ENCODE measurements at places on chromosomes 4 and X.

DNA sequence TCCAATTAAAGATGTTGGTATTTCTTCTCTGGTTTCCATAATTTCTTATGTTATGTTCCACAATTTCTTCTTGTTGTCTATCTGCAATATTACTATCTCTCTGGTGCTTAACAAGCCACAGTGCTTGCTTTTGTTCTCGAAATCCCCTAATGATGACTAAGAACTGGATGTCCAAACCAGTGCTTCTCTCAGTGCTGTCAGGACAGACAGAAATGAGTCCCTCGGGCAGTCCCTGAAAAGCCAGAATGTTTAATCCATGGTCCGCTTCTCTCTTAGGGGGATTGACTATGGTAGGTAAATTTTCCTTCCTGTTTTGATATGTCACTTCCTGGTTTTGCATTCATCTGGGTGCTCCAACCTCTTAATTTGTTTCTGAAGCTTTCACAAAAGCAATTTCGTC, 321.6 kb upstream of the PCDH10 start:
- no peak for DNase-seq

DNA sequence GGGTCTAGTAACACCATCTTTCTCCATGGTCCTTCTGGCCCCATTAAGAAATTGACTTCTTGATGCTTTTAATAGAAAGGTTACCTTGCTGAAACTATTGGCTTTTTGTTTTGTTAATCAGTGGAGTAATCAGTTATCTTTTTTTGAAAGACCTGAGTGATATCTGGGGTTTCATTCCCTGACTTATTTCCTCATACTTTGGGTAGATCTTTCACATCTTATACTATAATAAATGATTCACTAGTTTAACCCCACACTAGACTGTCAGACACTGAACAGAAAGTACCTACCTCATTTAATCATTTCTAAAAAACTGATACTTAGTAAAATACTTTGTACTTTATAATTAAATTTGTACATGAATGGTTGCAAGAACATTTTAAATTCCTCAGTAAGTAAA, 1021.1 kb downstream of the STIM2 start:
- DNase-seq: no peak

- no peak for DNase-seq
Measured at GRCh38 chr4:173448608-173449379, 49.9 kb upstream of the SCRG1 start.

- no peak for DNase-seq
Measured at GRCh38 chrX:7515681-7516413, 327.1 kb upstream of the VCX start.

- DNase-seq: peak; percentile 20
Measured at GRCh38 chrX:22192419-22193060, 80.2 kb upstream of the CBLL2 start.

GRCh38 chr4:38055566-38055965, 95.4 kb downstream of the PTTG2 start:
- DNase-seq: no peak

- no peak for DNase-seq
Measured at GRCh38 chr4:8538076-8538702, 42.0 kb upstream of the GPR78 start.

DNA sequence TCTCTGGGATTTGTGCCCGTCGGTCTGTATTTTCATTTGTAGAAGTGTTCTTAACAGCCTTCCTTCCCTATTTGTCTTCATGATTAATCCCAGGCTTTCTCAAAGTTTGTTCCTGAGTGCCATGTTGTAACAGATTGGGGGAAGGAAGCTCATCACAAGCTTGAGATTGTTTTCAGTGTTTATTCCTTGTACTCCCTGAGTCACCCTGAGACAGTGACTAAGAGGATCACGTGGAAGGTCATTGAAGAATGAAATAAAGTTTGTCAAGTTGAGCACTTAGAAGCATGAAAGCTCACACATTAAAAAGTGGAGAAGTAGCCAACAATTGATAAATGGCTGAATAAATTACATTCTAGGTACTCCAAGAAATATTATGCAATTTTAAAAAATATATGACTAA, 153.5 kb upstream of the FAM241A start:
- no peak for DNase-seq

- DNase-seq: no peak
Measured at GRCh38 chr4:120399826-120400225, 333.2 kb upstream of the MAD2L1 start.

- no peak for DNase-seq
Measured at GRCh38 chr4:4341861-4342650, 44.8 kb upstream of the NSG1 start.

GRCh38 chrX:19343535-19344408, at the start of gene PDHA1:
Gene PDHA1 (plus strand): TSS chrX:19343927. CDS start chrX:19344038, 111 bp downstream.
- DNase-seq: peak; percentile 95

GRCh38 chr4:21177871-21178270, 477.6 kb downstream of the PACRGL start:
- DNase-seq: no peak

DNA sequence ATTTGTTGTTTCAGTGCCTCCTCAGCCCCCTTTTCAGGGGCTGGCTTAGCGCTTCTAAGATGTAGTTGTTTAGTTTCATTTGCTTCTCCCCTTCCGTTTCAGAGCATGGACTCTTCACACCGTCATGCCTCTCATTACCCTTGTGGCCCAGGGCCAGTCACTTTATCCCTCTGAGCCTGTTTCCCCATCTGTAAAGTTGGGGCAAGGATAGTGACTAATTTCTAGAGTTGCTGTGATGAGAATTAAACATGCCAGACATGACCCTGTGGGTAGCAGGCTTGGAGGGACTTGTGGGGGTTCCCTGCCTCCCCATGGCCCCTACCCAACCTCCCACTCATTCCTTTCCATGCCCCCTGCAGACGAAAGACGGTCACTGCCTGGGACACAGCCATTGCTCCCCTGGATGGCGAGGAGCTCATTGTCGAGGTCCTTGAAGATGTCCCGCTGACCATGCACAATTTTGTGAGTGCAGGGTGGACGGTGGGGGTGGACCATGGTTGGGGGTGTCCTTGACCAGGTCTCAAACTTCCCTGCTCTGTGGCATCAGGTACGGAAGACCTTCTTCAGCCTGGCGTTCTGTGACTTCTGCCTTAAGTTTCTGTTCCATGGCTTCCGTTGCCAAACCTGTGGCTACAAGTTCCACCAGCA, 3.6 kb downstream of the ARAF start:
- no peak for DNase-seq

GRCh38 chr4:26787461-26788340, 72.9 kb upstream of the STIM2 start:
- no peak for DNase-seq

- no peak for DNase-seq
Measured at GRCh38 chr4:47972721-47973120, 43.8 kb downstream of the CNGA1 start.

GRCh38 chr4:147096667-147097604, 151.3 kb upstream of the TTC29 start:
- no peak for DNase-seq

DNA sequence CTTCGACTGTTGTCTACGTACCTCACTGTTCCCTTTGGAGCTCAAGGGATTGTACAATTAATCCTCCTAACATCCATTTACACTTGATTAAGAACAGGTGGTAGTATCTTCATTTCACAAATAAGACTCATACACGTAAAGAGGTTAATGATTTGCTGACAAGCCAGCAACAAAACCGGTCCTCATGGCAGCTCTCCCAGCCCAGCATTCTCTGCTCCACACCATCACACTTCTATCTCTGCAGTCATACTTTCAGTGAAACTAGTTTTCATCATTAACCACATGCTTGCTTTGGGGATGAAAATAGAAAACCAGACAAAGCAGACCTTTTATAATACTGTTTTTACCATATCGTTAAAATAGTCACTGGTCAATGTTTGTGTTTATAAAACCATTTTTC, 28.7 kb upstream of the CASK start:
- no peak for DNase-seq

DNA sequence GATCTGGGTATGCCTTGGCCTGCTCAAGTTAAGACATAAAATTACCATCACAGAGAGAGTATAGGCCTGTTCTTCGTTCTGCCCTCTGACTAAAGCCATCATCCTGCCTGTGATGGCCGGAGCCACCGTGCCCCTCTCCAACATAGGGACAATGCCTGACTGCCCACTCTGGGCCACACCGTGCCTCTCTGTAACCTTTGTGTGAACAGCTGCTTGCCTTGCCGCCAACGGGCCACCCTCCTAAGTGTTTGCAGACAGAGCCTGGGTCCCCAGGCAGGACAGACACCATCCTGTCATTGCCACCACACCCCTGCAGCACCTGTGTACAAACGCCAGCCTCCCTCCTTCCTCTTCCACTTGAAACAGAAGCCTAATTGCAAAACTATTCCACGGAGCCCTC, 298.7 kb upstream of the TENM3 start:
- no peak for DNase-seq

- DNase-seq: no peak
Measured at GRCh38 chr4:135201081-135201480, 999.5 kb upstream of the PABPC4L start.

DNA sequence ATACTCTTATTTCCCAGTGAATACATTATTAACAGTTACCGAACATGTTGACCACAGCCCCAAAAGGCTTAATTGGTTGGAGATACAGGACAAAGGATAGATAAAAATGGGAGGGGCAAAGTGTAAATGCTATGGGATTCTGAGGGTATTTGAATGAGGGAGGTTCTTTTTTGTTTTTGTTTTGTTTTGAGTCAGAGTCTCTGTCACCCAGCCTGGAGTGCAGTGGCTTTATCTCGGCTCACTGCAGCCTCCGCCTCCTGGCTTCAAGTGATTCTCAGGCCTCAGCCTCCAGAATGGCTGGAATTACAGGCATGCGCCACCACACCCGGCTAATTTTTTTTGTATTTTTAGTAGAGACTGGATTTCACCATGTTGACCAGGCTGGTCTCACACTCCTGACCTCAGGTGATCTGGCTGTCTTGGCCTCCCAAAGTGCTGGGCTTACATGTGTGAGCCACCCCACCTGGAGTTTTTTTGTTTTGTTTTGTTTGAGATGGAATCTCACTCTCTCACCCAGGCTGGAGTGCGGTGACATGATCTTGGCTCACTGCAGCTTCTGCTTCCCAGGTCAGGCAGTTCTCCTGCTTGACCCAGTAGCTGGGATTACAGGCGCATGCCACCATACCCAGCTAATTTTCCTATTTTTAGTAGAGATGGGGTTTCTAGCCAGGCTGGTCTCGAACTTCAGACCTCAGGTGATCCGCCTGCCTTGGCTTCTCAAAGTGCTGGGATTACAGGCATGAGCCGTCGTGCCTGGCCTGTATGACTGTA, 9.0 kb downstream of the UBE2K start:
- no peak for DNase-seq

- DNase-seq: no peak
Measured at GRCh38 chr4:173584506-173584905, 54.5 kb upstream of the HAND2 start.

- DNase-seq: no peak
Measured at GRCh38 chr4:189858435-189858834, 82.2 kb upstream of the FRG1 start.

DNA sequence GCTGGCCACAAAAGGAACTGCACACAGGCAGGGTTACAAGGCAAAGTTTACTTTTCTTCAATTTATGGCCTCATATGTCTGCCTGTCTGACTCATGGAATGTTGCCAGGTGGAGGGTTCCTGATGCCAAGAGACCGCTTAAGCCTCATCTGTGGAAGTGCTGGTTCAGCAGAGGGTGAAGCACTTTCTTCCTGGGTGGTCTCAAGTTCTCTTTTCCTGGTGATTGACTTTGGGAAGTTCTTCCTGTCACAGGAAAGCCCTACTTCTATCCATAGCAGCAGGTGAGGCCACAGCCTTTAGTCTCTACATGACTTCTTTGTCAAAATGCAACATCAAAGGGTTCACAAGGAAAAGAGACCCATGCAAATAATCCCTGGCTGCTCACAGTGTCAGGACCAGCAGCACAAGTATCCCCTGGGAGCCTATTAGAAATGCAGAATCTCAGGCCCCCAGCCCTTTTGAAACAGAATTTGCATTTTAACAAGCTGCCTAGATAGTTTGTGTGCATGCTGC, 81.4 kb upstream of the IGFBP7 start:
- DNase-seq: no peak

GRCh38 chrX:69173906-69174305, 8.7 kb upstream of the PJA1 start:
- no peak for DNase-seq

All from CD8-positive, alpha-beta T cell (primary cell).